ENCODE measurements at places on chromosomes 3 and 15.

- no peak for DNase-seq
These were observed 456 bp upstream of the TMEM62 start for GRCh38 chr15:43132830-43133429.

DNA sequence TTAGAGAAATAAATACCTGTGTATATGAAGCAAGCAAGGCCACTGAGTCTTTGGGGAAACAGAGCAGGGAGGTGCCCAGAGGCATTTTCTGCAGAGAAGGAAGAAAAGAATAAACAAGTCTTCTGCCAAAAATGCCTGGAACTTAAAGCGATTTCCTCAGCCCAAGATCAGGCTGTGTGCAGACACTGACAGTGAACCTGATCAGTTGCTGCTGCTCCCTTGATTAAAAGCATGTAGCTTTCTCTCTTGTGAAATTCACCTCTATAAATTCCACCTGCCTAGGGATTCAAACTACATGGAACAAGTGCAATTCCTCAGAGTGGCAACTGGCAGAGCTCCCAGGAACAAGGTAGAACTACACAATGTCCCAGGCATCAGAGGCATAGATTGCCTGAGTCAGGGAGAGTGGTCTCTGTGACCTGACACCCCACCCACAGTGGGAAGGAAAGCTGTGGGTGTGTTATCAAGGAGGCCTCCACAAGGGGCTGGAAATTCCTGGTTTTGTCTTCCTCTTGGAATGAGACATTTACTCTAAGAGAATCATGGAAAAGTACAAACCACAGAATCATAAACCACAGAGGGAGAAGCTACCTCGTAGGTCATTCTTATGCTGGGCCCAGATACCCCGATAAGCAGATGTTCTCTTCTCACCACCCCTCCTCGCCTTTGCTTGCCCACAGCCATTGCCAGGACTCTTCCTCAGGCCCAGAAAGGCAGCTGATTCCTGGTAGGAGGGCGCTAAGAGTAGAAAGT, 1.8 kb upstream of the ZBTB38 start:
- DNase-seq: peak; percentile 80

DNA sequence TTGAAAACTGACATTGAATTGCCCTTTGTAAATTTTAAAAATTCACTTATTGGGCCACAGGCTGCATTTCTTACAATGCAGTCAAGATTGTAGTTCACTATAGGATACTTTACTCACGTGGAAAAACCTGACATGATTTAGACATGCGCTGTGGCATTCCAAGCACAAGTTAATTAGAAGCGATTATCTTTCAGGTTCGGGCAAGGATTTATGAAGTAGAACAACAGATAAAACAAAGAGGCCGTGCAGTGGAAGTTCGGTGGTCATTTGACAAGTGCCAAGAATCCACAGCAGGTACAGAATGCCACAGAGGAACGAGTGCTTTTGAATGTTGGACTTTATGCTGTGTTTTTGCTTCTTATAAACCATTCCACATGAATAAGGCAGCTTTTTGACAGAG, 37.8 kb downstream of the GPR171 start:
- no peak for DNase-seq

GRCh38 chr3:56469141-56469540, 874 bp upstream of the ERC2 start:
- DNase-seq: no peak

GRCh38 chr3:186315581-186316354, 46.3 kb downstream of the DGKG start:
- no peak for DNase-seq

DNA sequence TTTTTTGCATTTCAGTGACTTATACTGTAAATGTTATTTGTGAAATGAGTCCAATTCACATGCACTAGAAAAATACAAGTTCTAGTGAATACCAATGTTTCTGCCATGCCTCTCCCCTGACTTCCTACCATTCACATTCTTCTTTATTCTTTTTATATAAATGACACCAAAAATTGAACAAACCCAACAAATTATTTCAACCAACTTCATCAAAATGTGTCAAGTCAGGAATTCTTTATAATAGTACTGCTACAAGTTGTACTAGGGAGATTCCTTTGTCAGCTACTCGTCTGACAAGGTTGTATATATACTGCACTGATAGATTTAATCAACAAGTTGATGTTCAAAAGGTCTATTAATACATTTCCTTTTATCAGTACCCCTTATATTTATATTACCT, 3.0 kb downstream of the TBL1XR1 start:
- peak; percentile 2 for DNase-seq

- no peak for DNase-seq
These were observed 514.4 kb upstream of the PROK2 start for GRCh38 chr3:72299321-72299802.

- DNase-seq: no peak
These were observed 106.4 kb downstream of the AQP9 start for GRCh38 chr15:58244536-58244935.

DNA sequence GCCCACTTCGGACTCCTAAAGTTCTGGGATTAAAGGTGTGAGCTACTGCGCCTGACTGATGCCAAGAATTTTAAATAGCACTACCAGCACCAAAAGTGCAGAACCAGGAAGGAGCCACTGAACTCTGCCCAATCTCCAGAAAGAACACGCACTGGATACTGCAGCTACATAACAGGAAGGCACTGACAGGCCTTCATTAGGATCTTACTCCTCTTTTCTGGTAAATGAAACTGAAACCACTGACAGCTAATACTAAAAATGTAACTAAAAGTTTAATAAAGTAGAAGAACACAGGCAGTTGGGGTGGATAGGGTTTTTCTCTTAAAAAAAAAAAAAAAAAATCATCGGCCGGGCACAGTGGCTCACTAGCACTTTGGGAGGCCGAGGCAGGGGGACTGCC, 74.1 kb upstream of the CHRM5 start:
- no peak for DNase-seq

- DNase-seq: no peak
These were observed 62.1 kb downstream of the PLXNA1 start for GRCh38 chr3:127044996-127045395.

DNA sequence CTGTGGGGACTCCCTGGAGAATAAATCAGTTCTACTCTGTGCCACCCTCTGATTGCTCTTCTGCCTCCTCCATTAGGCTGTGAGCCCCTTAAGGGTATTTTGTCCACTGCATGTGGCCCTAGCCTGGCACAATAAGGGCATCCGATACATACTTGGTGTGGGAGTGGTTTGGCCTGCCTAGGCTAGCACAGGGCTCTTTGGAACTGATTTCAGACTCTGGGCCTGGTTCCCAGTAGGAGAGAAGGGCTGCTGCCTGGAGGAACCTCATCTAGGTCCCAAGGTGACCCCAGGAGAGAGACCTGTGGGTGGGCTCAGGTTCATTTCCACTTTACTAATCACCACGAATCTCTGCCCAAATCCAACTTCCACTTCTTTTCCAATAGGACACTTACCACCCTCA, 5.3 kb upstream of the CTDSPL start:
- DNase-seq: no peak

GRCh38 chr3:167967257-167968036, 128.3 kb downstream of the GOLIM4 start:
- no peak for DNase-seq

Data from hematopoietic multipotent progenitor cell treated with erythropoietin and hydrocortisone succinate and interleukin-3 and kit ligand, for 8 days (in vitro differentiated cells).